ENCODE measurements at places on chromosomes 2 and 18. TPM values are rescaled to one million over a fixed set of nuclear protein-coding genes. Genes with fewer than 3 reads are reported as not detected.

INPP5D gene
- total RNA-seq = 16.0 TPM

METTL4 gene
- 3.8 TPM for total RNA-seq

FOSL2 gene
- total RNA-seq = 118 TPM

FLACC1 gene
- total RNA-seq = 0.48 TPM

CD207 gene
- not detected for total RNA-seq

UBR3 gene
- total RNA-seq = 41.5 TPM

DPP4 gene
- 3.0 TPM for total RNA-seq

GMPPA gene
- 18.1 TPM for total RNA-seq

ATOH8 gene
- 3.2 TPM for total RNA-seq

OTOF gene
- total RNA-seq = not detected

PLB1 gene
- 6.5 TPM for total RNA-seq

NXPH2 gene
- total RNA-seq = not detected

LBX2 gene
- total RNA-seq = 0.57 TPM

STPG4 gene
- total RNA-seq = not detected

TDRD15 gene
- not detected for total RNA-seq

EML6 gene
- 1.2 TPM for total RNA-seq

HOXD12 gene
- total RNA-seq = not detected

EFR3B gene
- total RNA-seq = under 0.01 TPM
